ENCODE measurements at places on chromosomes 2 and 18.

DNA sequence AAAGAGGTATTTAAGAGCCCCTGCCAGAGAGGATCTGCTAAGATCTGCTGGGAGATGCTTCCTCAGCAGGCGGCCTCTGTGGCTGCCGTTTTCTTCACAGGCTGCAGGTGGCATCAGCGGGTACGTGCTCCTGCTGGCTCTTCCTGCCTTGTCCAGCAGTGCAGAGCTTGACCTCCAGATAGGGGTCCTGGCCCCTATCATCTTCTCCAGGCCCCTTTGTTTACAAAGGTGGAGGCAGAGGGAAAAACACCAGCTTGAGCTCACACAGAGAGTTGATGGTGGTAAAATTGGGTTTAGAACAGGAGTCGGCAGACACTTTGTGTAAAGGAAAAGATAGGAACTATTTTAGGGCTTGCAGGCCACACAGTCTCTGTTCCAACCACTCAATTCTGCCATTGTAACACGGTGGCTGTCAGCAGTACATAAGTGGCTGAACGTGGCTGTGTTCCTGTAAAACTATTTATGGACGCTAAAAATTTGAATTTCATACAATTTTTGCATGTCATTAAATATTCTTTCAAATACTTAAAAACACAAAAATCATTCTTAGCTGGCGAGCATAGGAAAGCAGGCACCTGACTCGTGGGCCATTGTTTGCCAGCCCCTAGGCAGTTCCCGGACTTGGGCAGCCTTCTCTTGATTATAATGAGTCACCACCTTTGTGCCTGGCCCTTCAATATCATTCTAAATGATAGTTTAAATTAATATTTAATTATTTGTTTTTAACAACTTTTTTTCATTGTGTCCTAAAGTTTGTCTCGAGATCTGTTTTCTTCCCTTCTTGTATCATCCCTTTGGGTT lies 98.2 kb upstream of the B3GNT7 start:
- DNase-seq: no peak

GRCh38 chr2:79638954-79639353 lies 126.1 kb downstream of the CTNNA2 start:
- no peak for DNase-seq

DNA sequence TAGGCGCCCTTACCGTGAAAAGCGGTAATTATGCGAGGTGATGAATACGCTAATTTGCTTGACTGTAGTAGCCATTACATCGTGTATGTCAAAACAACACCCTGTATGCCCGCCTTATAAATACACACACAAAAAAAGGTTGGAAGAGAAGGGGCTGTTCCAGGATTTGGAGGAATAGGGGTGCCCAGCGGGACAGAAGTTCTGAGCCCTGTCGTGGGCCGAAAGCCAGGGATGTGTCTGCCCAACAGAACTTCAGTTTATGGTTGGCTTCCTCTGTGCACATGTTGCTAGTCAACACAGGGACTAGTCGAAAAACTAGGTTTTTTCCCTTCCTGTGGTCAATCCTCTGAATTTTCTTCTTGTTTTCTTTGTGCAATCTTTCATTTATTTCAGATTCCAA lies 182.5 kb downstream of the ACKR3 start:
- DNase-seq: no peak

DNA sequence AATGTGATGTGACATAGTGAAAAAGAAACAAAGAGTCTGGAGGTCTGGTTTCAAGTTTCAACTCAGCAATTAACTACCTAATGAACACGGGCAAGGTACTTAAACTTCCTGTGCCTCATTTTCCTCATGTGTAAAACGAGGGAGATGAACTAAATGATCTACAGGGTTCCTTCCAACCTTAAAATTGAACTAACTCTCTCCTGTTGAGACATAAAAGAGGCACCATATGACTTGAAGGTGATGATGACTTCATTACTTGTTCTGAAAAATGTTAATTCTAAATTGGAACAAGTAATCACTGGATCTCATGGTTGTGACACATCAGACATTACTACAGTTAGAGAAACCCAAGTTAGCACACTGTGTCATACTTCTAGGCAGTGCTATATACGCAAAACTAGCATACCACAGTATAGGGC lies 8.9 kb upstream of the REL start:
- DNase-seq: no peak

DNA sequence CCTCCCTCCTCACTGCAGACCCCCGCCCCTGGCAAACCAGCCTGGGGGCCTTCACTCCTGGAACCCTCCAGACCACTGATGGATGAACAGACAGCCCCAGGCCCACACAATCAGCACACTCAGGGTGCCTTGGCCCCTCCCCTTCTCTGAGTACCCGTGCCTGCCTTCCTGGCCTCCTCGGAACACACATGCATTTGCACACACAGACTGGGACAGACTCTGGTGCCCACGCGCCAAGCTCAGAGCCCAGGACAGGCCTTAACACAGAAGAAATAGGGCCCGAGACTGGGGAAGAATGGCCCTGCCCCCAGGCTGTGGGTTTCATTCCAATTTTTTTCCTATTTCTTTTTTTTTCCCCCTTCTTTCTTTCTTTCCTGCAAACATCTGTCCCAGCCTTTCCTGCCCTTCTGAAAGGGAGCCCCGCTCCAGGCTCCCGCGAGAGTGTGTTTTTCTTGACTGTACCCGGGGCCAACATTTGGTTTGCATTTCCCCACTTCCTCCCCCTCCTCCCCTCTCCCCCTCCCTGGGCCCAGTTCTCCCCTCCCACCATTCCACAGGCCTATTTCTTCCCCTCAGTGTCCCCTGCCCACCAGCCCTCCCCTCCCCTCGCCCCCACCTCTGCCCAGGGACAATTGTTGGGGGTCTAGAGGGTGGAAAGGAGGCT lies 618 bp upstream of the TNS1 start:
- DNase-seq: no peak

DNA sequence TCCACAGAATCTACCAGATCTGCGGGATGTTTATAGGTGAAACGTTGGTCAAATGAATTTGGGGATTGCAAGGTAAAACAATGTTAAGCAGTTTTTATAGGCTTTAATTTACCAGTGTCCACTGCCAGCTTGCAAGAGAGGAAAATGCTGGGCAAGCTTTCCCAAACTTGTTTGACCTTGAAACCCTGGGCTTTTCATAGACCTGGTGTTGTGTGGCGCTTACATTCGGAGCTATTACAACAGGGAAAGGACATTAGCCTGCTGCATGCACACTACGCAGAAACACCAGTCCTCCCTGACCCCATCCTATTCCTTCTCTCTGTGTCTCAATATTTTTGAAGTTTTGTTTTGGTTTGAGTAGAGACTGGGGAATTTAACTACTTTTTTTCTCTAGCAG lies 59.6 kb upstream of the AGPS start:
- DNase-seq: no peak

DNA sequence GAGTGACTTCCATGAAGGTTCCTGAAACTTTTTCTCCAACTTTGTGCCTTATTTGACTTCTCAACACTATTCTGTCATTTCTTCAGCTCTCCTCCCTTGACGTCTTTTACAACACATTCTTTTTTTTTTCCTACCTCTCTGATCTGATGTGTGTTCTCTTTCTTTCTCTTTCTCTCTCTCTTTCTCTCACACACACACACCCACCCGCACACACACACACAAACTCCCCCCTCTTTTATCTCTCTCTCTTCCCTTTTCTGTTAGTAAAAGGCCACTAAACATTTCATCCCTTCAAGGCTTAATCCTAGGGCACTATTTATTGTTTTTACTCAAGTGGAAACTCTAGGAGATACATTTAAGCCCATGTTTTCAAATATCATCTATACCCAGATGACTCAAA lies 107.8 kb upstream of the CNTNAP5 start:
- no peak for DNase-seq

DNA sequence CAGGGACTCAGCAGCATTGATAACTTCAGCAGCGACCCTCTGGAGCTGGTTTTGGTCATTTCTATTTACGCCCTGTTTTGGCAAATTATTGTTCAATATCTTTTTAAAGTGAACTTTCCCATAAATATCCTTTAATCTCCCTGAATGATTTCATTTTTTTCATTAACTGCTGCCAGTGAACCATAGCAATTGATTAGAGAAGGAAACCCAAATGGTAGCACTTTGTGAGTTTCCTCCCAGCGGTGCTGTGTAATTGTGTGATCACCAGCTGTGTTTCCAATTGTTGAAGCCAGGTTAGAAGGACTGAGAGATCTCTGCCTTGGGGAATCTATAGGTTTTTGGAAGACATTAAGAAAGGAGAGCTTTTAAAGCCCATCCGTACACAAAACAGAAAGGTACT lies 16.3 kb downstream of the MAP3K20 start:
- no peak for DNase-seq

- no peak for DNase-seq
These were observed 177.1 kb downstream of the ETAA1 start for GRCh38 chr2:67574230-67574629.

DNA sequence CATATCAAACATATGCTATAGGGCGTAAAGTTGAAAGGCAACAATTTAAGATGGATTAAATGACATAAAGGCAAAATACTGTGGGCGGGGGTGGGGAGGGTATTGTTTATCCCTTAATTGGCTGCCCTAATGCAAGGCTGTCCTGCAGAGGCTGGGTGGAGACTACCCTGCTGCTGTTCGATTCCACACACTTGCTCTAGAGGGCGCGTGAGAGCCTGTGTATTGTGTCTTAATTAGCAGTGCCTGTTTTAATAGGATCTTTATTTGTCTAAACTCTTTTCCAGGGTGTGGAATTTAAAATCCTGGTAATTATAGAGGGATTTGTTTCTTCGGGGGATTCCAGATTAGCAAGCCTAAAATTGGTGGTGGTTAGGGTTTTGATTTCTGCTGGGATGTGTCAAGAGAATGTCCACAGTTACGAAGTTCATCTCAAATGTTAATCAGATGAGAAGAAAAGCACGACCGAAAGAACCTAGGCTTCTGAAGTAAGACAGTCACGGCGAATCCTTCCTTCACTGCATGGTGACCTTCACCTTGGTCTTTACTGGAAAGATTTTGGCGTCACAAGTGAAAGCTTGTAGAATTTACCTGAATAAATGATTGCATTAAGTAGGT lies 103.5 kb upstream of the MAP3K20 start:
- DNase-seq: peak; percentile 42

- no peak for DNase-seq
These were observed 31.8 kb upstream of the TMEM131 start for GRCh38 chr2:98027538-98027937.

GRCh38 chr2:6864923-6865345 lies 773 bp downstream of the CMPK2 start:
- peak; percentile 8 for DNase-seq

- no peak for DNase-seq
These were observed 239.7 kb upstream of the TNP1 start for GRCh38 chr2:217099561-217099960.

DNA sequence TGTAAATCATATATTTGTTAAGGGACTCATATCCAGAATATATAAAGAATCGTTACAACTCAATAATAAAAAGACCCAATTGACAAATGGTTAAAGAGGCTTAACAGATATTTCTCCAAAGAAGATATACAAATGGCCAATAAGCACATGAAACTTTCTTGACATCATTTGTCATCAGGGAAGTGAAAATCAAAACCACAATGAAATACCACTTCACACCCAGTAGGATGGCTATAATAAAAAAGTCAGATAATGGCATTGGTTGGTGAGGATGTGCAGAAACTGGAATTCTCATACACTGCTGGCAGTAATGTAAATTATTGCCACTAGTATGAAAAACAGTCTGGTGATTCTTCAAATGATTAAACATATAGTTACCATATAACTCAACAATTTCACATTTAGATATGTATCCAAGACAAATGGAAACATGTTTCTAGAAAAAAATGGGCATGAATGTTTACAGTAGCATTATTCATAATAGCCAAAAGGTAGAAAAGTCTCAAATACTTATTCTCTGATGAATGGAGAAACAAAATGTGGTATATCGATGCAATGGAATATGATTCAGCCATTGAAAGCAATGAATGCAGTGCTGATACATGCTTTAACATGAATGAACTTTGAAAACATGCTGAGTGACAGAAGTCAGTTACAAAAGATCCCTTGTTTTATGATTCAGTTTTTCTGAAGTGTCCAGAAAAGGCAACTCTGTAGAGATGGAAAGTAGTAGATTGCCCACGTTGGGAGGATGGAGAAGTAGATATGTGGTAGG lies 304.6 kb upstream of the ZEB2 start:
- DNase-seq: no peak

DNA sequence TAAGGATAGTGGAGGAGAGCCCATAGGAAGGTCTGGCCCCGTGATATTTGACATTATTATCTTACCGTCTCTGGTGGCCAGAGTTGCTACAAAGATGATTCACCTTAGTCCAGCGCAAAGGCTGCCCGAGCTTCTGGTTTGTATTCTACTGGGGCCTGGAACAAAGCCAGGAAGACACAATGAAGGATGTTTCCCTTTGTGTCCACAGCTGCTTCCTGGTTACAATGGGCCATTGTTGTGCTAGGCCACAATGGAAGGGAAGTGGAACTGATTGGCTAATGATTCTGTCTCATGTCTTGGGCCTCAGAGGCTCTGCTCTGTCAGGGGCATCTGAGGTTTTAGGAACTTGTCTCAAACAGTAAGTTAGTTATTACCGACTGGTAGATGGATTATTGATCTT lies 132.2 kb downstream of the TDRD15 start:
- DNase-seq: peak; percentile 2

DNA sequence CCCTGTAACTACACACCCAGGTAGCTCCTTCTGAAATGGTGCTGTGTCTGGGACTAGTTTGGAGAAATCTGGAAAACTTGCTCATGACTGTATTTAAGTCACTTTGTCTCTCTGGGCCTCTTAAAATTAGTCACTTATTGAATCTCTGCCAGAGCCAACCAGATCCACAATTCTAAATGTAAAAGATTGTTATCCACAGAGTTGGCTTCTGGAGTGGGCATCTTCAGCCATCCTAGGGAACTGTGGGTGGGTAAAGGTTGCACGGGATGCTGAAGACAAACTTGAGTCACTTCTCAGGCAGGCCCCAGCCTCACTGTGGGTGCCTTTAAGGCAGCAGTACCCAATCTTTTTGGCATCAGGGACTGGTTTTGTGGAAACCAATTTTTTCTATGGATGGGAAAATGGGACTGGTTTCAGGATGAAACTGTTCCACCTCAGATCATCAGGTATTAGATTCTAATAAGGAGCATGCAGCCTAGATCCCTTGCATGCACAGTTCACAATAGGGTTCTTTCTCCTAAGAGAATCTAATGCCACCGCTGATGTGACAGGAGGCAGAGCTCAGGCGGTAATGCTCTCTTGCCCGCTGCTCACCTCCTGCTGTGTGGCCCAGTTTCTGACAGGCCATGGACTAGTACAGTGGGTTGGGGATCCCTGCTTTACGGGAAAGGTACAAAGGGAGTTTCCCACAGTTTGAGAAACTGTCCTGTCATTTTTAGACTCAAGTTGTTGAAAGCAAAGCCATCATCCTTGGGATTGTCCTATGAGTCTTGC lies 98.3 kb upstream of the SPRED2 start:
- DNase-seq: no peak

GRCh38 chr2:98492441-98492840 lies 47.8 kb downstream of the INPP4A start:
- no peak for DNase-seq

GRCh38 chr2:216110620-216111019 lies 1.5 kb downstream of the XRCC5 start:
- DNase-seq: no peak

DNA sequence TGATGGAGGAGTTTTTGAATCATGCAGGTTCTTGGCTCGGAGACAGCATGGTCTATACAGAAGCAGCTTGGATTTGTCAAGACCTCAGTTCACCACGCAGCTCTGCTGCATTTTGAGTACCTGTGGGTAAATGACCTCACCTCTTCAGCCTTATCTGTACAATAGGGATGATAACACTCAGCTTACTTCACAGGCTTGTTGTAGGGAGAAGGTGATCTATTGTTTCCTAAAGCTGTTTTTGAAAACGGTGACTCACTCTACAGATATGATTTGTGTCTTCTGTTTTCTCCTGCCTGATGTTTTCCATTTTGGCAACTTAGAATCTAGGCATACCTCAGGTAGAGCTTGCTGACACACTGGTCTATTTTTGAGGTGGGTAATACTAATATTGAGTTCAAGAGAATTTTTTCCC lies 80.3 kb downstream of the FMNL2 start:
- DNase-seq: no peak
